ENCODE measurements at places on chromosomes 1 and 21. TPM values are rescaled to one million over a fixed set of nuclear protein-coding genes. Genes with fewer than 3 reads are reported as not detected.

DNA sequence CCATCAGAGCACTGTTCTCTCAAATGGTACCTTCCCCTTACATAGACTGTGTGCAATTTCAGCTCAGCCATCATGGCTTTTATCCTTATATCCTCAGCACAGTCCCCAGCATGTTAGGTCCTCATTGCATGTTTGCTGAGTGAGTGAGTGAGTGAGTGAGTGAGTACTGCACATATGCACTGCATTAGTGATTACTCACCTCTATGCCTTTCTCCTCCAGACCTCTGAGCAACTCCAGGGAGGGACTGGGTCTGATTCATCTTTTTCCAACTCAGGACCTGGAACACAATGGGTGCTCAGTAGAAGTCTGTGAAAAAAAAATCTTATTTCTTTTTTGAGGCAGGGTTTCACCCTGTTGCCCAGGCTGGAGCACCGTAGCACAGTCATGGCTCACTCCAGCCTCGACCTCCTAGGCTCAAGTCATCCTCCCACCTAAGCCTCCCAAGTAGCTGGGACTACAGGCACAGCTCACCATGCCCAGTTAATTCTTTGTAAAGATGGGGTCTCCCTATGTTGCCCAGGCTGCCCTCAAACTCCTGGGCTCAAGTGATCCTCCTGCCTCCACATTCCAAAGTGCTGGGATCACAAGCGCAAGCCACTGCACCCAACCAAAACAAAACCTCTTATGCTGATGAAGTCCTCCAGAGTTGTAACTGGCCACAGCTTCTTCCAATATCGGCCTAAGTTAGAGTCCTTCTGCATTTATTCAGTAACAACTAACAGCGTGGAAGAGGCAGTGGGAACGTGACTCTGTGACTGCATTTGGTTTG is 23.7 kb downstream of the RNU5D-1 start:
- no peak for DNase-seq

- no peak for DNase-seq
Measured at GRCh38 chr1:108646265-108646647, 14.6 kb downstream of the HENMT1 start.

DNA sequence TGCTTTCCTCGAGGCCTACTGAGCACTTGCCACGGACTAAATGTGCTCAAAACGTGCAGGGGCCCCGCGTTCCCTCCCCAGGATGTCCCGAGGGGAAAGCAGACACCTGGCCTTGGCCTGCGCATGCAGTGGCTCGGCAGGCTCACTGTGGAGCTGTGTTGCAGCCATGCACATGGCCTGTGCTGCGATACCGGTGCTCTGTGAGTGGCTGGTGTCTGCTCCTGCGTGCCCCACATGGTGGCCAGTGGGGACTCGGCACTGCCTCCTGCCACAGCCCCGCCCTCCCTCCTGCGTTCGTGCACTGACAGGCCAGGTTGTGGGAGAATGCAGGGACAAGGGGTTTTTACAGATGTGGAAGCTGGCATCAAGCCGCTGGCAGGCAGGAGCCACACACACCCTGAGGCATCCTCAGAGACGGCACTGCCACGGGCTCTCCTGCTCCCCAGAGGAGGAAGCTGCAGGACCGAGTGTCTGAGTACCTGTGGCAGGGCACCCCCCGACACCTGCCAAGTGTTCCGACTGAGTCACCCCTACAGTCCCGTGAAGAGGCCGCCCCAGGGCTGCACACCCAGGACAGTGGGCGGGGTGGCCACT is 16.9 kb upstream of the PTTG1IP start:
- DNase-seq, result no peak

DNA sequence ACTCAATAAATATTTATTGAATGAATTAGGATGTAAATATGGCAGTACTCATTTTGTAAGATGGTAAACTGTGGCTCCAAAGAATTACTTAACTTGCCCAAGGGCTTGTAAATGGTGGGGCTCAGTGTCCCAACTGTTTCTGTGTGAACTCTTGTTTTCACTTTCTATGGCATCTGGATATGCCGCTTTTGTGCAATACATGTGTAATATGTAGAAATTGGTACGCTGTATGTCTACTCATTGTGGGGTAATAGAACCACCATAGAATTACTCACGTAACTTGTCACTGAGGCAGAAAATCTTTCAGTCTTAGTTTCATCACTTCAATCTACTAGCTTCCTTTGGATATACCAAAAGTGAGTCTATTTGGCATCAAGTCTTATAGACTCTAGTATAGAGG is 977 bp downstream of the PRPF3 start:
- no peak for DNase-seq

Gene POGZ
- total RNA-seq, result 28.3 TPM

- no peak for DNase-seq
Measured at GRCh38 chr21:37461479-37461878, 94.9 kb downstream of the DYRK1A start.

- DNase-seq, result no peak
Measured at GRCh38 chr1:116335850-116336624, 37.0 kb upstream of the ATP1A1 start.

GRCh38 chr1:157069601-157070000 is 24.1 kb upstream of the ARHGEF11 start:
- no peak for DNase-seq

- no peak for DNase-seq
Measured at GRCh38 chr1:234554698-234555311, 55.2 kb downstream of the IRF2BP2 start.

DNA sequence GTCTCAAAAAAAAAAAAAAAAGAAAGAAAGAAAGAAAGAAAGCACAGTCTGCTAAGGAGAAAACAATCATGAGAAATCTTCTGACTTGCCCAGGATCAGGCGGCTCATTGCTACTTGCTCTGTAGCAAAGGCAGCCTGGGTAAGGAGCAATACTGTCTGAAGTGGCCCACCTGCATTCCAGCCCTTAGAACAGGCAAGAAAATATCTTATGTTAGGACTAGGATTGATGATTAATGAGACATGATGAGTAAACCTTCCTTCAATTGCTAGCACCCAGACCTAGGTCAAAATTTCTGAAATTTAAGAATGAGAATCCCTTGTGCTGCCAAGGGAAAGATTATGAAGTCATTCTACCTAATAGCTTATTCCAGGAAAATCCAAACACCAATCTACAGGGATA is 140.8 kb downstream of the DSCAM start:
- no peak for DNase-seq

Gene SEMA4A
- 10.2 TPM for total RNA-seq

Gene PRSS38
- not detected for total RNA-seq

Gene BATF3
- total RNA-seq, result 0.93 TPM

GRCh38 chr1:36802018-36802417 is 232.3 kb downstream of the GRIK3 start:
- DNase-seq, result no peak

DNA sequence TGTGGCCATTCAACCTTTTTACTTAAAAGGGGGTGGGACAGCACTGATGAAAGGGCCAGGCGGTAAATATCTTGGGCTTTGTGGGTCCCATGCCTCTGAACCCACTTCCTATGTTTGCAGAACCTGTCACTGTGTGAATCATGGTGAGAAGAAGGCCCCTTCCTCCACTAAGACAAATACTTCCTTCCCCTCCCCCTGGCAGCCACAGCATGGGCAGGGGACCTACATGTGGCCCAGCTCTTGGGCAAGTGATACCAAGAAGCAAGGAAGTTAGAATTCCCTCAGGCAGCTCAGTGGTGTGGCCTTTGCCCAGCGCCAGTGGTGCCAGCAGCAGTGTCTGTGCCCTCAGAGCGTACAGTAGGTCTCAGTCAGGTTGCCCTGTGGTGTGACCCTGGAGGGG is 168.6 kb downstream of the TRIM33 start:
- DNase-seq, result no peak

DNA sequence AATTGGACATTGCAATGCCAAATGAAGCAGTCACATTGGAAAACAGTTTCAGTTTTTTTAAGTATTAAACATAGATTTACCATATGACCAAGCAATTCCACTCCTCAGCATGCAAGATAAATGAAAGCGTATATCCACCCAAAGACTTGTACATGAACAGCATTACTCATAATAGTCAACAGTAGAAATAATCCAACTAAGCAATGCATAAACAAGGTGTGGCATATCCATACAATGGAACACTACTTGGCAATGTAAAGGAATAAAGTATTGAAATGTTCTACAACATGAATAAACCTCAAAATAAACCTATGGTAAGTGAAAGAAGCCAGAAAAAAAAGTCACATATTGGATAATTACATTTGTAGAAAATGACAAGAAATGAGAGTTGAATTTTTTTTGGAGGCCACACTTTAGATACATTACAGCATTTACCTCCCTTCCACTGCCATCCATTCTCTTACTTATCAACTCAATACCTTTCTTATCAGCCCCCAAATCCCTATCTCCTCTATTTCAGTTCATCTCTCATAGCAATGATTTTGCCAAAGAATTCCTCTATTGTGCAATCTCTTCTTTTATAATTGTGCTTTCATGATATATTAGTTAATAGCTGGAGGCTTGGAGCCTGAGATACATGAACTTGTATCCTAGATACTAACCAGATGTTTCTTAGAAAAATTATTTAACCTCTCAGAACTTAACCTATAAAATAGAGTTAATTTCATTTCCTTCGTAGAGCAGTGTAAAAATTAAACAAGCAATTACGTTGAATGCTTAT is 414.2 kb upstream of the C1orf87 start:
- no peak for DNase-seq

Gene PRDM16
- 14.4 TPM for total RNA-seq

Gene SPRR2F
- not detected for total RNA-seq

Gene TNFSF4
- 0.60 TPM for total RNA-seq

DNA sequence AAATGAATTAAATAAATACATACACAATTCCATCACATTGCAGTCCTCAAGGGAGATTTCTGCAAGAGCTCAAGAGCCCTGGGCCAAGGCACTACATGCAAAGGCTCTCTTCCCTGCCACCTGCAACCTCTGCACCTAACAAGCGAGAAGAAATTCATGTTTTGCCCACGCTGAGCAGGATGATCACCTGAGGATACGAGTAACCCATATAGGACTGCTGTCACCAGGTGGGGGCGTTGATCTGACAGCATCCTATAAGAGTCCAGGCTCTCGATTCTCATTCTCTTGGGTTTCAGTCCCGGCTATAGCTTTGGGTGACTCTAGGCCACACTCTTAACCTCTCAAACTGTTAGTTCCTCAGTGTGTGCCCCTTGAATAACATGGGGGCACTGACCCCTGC is 18.7 kb upstream of the SPOCD1 start:
- no peak for DNase-seq

DNA sequence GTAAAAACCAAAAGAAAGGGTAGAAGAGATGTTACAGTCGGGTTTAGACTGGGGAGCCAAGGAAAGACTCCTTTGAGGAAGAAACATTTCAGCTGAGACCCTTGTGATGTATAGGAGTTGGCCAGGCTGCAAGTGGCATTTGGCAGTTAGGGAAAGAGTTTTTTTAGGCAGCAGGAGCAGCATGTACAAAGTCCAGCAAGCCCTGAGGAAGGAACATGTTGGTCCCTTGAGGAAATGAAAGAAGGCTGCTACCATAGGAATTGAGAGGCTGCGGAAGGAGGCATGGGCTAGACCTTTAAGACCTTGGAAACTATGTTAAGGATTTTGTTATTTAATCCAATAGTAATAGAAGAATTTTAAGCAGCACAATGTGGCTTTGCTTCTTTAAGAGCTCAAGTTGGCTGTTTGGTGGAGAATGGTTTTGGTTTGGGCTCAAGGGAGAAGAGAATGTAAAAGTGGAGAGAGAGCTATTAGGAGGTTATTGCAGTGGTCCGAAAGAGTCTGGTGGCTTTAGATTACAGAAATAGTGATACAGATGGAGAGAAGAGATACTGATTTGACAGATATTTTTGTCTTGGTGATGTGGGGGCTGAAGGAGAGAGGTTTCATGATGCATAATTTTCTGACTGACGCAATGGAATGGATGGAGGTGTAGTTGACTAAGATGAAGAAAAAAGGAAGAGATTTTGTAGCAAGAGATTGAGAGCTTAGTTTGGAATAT is 26.6 kb downstream of the SMAP2 start:
- no peak for DNase-seq

DNA sequence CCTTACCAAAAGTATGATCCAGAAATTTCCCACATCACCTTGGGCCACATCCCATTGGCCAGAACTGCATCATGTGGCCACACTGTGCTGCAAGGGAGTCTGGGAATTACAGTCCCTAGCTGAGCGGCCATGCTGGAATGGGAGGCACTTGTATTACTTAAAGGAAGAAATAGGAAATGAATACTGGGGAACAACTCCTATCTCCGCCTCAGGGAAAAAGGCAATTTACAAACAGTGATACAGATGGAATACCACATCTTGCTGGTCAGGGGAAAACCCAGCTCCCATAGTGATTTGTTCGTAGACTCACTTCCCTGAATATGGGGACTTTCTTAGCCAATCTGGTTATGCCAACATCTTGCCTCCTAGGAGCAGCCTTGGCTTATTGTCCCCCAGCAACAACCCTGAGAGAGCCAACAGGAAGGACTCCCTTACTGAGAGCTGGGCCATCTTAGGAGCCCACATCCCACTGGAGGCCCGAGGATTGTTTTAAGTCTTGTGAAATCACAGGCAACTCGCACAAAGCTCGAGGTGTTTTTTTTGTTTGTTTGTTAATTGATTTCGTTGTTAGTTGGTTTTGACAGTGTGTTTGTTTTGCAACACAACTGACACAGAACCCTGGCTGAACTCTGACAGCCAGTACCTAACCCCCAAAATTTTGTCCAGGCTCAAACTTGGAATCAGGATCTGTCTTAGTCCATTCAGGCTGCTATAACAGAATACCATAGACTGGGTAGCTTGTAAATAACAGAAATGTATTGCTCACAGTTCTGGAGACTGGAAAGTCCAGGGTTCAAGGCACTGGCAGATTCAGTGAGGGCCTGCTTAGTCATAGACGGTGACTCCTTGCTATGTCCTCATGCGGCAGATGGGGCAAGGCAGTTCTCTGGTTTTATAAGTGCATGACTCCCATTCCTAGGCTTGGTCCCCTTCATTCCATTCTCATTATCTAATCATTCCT is 14.9 kb downstream of the CDA start:
- no peak for DNase-seq

Gene LRRC71
- total RNA-seq, result not detected

Gene RNU1-1
- total RNA-seq, result 2,470 TPM

Gene PLA2G2A
- total RNA-seq, result 2.8 TPM

GRCh38 chr1:5751833-5752745 is 240.1 kb downstream of the NPHP4 start:
- DNase-seq, result no peak

DNA sequence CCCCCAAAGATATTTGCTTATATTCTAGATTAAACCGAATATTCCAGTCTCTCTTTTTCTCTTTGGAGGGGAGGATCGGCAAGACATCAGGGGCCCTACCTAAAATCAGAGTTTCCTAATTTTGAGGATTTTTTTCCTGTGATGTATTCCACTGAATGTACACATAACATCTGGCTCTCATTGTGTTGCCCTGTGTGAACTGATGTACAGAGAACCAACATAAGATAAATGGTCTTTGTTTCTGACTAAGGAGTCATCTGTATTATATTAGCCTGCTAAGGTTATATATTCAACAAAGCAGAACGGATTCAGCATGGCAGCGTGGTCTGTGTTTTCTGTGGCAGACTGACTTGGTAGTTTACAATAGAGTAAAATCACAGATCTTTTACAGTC is 114.8 kb upstream of the NCAM2 start:
- no peak for DNase-seq

GRCh38 chr1:98304888-98305287 is 356.6 kb upstream of the SNX7 start:
- no peak for DNase-seq

Gene TDRD5
- total RNA-seq, result not detected
